T1000 (cell line): ENCODE measurements at places on chromosomes 2 and 18.

DNA sequence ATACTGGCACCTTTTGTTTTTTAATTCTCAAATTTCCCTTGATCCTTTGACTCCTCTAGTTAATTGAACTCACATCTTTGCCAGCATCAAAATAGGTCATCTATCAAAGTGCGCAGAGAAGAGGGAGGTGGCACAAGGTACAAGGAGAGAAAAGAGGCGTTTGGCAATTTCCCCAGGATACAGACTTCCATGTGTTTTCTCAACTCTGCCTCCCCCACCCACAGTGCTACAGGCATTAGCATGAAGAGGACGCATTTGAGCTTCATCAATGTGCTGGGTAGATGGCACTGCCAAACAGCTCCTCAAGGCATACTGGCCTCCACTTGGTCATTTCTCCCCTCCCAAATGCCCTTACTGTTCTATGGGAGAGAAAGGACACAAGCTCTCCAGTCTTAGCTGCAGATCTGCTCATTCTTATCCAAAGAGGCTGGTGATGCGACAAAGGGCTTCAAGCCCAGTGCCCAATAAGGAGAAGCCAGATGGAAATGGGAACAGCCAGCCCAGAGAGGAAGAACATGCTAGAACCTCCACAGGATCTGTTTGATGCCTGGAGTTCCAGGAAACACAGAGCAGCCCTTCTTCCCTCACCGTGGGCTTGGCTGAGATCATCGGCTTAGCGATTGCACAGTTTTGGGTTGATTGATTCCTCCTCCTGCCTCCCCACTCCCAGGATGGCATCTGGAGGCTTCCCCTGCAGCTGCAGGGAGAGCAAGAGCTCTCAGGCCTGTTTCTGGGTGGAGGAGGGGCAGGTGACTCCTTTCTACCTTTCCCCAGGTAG lies 144.7 kb upstream of the SMAD2 start:
- no peak for DNase-seq

- no peak for DNase-seq
These were observed 3.6 kb downstream of the METTL21A start for GRCh38 chr2:207621501-207622039.

DNA sequence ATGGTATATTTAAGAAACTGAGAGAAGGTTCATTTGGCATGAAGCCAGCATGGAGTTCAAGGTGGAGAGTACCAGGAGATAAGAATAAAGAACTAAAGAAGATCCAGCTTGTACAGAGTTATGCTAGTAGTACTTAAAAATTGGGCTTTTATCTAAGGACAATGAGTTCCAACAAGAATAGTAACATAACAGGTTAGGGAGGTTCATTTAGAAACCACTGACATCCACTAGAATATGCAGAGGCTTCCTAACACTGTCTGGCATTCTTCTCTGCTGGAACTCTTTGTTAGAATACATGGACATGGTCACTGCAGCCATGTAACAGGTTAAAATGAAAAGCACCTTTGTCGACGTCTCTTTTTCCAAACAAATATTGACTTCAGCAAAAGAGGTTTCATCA lies 42.6 kb upstream of the DSC1 start:
- DNase-seq: no peak

GRCh38 chr2:213696442-213696841 lies 412.2 kb downstream of the SPAG16 start:
- DNase-seq: no peak

- DNase-seq: no peak
These were observed 315.6 kb downstream of the SETBP1 start for GRCh38 chr18:44996261-44996660.

DNA sequence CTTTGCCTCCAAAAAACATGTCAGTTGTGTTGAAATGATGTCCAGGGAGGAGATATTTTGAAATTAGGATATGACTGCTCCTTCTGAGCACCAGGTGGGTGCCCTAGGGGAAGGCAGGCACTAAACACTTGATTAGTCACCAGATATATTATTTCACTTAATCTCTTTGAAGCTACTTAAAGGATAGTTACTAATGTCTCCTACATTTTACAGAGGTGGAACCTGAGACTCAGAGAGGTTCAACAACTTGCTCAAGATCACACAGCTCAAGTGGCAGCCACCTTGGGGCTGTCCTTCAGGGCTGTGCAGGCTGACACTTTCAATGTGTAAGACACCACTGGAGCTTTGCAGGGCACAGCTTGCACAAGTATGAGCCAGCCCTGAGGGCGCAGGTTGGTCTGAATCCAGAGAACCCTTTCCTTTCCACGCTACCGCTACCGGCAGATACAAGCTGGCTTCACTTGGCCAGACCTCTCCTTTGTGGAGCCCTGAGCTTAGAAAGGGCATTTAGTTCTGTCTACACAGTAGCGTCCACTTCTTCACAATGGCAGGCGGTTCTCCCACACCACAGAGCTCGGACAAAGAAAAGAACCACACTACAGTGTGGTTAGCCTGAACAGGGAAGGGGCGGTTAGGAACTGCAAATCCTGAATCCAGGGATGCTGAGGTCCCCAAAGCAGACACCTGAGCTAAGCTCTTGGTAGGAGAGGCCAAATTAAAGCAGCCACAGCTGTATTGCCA lies 16.4 kb downstream of the ALPK2 start:
- no peak for DNase-seq

DNA sequence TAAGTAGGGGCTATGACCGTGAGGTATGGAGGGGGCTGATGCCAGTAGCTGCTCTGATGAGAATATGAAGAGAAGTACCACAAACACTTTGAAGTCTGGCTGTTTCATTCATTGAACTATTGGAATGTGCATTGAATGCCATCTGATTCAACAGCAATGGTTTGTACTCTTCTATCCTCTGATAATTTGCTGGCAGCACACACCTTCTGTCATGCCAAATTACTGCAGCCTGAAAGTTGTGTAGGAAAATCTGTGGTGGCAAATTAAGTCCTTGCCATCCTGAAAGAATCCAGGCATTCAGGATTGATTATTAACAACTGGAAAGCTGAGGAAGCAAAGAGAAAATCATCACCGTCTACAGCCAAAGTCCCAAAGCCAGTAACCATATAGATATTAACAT lies 711.2 kb downstream of the NRXN1 start:
- no peak for DNase-seq

- DNase-seq: no peak
These were observed 61.1 kb downstream of the CABLES1 start for GRCh38 chr18:23196119-23197007.

GRCh38 chr2:199862788-199863187 lies 11.8 kb upstream of the FTCDNL1 start:
- no peak for DNase-seq

- DNase-seq: no peak
These were observed 200.3 kb upstream of the ID2 start for GRCh38 chr2:8481463-8482009.

DNA sequence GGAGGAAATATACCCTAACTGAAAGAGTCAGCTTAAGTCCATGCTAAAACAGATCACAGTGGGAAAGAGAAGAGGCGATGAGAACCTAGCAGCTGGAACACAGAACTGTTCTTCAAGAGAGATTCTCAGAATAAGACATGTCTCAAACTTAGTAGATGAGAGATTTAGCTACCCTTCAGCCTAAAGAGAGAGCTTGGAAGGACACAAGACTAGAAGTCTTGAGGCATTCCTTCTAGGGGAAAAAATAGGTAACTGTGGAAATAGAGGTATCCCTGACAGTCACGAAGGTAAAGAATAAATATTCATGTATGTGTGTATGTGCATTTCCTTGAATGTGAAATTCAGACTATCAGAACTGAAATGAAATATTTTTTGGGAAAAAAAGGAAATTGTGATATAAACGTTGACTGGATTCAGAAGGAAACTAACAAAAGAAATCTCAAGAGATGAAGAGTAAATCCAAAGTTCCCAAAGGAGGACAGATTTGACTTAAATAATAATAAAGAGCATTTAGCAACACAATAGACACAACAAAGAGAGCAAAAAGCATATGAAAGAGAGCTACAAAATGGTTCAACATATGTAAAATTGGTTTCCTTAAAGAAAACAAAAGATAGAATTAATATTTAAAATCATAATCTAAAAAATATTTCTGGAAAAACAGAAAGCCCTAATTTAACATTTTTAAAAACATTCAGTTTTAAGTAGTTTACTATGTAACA lies 258.7 kb downstream of the LRP1B start:
- DNase-seq: no peak

DNA sequence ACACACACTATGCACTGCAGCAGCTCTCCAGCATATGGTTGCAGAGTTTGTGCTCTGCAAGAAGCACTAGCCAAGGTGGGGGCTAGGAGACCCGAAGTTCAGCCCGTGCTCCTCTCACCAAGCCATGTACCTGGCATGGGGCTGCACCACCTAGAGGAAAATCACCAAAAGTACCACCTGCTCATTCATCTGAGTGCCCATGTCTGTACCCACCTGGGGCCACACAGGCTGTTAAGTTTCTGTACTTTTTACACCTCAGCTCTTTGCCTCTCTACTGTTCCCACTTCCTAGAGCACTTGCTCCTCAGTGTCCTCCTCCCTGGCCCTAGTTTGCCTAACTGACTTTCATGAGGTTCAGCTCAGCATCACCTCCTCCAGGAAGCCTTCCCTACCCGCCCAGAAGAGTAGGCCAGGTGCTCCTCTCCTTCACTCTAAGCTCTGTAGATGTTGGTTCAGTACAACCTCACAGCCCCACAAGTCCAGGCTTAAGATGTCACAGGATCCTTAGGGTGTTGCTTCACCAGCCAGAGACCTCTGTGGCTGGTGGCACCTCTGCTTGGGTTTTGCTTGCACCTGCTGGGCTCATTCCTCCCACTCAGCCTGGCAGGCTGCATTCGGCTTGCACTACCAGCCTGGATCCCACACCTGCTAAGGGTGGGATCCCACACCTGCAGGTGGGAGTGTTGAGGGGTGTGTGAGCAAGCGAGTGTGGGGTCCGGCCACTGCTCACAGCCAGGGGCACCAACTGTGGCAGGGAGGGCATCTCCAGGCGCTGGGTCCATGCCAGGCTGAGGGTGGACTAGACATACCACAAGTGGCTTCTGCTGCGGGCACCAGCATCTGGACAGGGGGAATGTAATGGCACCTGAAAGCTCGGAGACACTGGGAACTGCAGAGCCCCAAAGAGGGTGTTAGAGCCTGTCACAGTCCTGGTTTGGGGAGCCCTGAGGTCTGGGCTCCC lies 10.2 kb upstream of the TFCP2L1 start:
- DNase-seq: no peak

GRCh38 chr2:66441581-66442320 lies 6.8 kb downstream of the MEIS1 start:
- DNase-seq: no peak

- DNase-seq: no peak
These were observed 412.5 kb downstream of the LRATD1 start for GRCh38 chr2:15045054-15045453.

DNA sequence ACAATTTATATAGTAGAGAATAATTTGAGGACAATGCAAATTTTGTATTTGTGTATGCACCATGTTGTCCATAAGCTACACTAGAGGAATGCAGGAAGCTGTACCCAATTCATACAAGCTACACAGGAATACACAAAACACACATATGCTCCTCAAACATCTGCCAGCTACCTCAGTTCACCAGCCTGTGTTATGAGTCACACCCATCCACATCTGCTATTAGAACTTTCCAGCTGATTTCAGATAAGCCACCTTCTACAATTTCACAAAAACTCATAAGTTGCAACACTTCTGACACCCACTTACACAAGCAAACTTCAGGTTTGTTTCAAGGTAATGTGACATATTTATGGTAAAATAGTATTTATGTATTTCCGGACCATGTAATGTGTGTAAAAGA lies 438.9 kb downstream of the SATB2 start:
- no peak for DNase-seq

DNA sequence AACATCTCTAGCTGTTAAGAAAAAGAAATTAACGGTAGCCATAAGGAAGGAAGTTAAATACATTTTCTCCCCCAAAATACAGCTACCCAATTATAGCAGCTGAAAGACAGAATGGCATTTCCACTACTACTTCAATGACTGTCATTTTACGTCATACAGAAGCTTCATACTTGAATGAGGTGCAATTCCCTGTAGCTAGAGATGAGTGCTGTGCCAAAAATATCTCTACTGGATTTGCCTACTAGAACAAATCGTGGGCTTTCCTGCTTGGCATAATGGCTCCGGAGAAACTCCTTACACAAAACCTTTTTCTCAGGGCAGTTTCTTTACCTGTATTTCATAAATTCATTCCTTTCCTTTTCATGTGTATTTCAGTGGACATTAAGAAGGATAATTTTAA lies 36.3 kb upstream of the NRXN1 start:
- no peak for DNase-seq

DNA sequence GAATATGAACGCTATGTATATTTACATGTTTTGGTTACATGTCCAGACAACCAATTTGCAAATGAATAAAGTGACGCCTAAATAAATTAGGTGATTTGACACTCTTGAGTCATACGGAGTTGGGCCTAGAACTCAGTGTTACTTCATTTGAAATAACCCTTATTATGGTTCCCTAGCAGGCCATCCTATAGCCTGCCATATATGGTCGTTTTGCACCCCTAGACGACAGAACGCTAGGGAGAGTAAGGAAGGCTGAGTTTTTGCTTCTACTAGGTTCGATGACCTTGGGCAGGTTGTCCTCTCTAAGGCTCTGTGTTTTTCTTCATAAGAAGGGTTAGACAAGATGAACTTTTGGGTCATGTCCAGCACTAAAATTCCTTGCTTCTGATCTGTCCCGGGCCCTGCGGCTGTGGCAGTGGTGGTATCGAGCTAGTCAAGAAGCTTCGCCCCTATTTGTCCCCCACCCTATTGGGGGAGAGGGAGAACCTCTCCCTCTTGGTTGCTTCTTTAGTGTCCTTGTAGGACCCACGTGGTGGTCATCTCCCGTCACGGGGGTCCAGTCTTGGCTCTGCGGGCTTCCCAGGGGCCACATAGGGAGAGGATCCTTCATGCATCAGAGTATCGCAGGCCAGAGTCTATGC lies 574 bp upstream of the EML4 start:
- DNase-seq: no peak

- no peak for DNase-seq
These were observed 5.9 kb downstream of the RAB10 start for GRCh38 chr2:26039603-26040323.

DNA sequence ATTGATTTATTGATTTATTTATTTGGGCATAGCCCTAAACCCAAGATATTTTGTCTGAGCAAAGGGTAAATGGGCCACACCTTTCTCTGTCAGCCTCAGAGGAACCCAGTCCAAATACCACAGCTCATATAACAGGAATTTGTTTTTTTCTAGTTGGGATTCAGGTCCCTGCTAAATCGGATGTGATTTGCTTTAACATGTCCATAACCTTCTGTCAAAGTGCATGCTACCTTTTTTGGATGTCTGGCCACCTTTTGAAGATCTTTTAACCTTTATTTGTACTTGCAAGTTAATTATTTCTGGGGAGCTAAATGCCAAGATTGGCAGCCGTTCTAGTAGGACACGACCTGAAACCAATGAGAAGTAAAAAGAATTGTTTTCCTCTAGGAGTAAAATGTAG lies 303.2 kb upstream of the UBE2E3 start:
- DNase-seq: no peak

GRCh38 chr2:99700482-99701398 lies 210.9 kb upstream of the REV1 start:
- DNase-seq: no peak

DNA sequence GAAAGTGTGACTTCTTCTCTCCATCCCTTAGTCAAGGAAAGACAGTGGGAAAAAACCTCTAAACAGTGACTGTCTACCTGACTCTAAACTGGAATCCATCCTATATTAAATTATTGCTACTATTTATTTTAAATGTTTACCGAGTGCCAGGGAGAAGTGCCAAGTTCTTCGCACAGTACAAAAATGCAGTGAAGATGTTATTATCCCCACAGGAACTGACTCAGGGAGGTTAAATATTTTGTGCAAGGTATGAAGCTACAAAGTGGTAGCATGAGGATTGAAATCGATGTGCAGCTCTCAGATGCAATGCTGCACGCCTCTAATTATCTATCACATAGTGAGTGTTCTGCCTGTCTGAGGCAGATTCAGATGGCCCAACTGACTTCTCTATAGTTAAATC lies 91.1 kb downstream of the MEP1B start:
- DNase-seq: no peak
